Activated CD4-positive, CD25-positive, alpha-beta regulatory T cell (primary cell): ENCODE measurements at places on chromosomes 1 and 21.

DNA sequence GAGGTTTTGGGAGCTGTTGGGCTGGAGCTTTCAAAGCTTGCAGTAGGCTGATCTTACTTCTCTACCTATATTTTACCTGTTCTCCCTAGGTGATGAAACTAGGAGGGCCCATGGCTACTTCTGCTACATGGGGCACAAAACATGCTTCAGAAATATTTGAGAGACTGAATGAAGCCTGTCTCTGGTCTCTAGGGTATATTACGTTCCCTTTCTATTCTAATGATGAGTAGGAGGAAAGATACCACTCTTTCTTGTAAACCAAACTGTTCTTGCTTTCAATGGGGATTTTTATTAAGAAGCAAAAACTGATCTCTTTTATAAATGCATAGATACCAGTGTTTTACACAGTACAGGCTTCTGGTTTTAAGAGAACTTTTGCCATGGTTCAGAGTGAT, 103.1 kb downstream of the GALNT2 start:
- no peak for DNase-seq

GRCh38 chr1:210123924-210124589, 108.5 kb upstream of the SERTAD4 start:
- no peak for DNase-seq

- no peak for DNase-seq
These were observed 39.3 kb upstream of the ZBTB18 start for GRCh38 chr1:244011786-244012185.

- no peak for DNase-seq
These were observed 364.2 kb upstream of the ST6GALNAC5 start for GRCh38 chr1:76503100-76503499.

DNA sequence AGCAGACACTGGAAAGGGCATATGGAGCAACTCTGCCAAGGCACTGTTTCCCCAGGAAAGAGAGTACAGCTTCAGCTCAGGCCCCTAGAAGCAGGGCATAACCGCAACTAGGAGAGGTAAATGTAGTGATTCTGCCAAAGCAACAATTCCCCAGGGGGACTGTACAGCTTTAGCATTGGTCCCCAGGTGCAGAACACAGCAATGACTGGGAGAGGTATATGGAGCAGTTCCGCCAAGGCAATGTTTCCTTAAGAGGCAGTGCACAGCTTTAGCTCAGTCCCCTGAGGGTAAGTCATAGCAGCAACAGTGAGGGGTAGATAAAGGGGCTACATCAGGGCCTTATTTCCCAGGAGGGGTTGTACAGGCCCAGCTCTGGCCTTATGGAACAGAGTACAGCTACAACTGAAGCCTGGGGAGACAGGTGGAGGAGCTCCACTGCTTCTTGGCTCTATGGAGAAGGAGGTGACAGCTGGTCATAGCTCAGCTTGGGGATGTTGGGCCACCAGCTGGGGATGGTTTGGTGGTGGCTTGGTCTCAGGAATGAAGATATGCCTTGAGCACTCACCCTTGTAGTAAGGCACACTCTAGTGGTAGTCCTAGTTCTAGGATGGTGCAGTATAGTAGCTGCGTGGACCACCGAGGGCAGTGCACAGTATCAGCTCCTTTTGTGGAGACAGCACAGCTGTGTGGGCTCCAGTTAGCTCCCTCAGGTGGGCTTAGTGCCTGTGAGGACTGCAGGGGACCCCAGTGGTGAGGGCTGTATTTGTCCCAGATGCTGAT, 582.7 kb downstream of the PTPRC start:
- DNase-seq: no peak

DNA sequence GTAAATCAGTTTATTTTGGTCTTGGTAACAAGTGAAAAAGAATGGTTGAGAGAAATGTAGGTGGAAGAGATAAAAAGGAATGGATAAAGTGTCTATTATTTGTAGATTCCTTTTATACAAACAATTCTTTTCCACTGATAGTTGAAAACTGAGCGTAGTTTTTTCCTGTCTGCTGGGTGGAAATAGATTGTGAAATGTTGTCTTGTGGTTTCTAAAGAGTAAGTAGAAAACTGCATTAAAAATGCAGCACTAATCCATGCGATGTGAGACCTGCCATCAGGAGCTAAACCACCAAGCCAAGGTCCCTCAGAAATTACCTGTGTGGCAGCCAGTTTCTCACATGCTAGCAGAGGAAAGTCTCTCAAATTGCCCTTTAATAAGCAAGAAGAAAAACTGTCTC, 103.2 kb upstream of the SLC44A3 start:
- DNase-seq: no peak

DNA sequence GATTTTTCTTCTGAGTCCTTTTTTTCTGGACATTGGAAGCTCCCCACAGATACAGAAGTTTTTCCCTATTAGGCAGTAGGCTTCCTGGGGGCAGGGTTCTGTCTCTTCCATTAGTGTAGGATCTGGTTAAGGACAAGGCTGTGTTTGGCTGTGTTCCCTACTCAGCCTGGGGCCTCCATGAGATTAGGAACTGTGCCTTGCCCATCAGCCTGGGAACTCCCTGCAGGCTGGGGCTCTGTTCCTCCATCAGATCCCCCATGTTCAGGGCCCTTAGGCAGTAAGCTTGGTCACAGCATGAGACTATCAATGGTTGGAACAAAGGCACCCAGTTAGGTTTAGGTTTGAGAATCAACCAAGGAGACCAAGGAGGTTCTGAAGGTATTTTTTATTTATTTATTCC, 22.7 kb downstream of the NAV1 start:
- no peak for DNase-seq

GRCh38 chr1:165147799-165148198, 208.7 kb downstream of the LMX1A start:
- DNase-seq: no peak

GRCh38 chr1:24769656-24770651, 24.7 kb downstream of the CLIC4 start:
- DNase-seq: no peak

- DNase-seq: no peak
These were observed 18.5 kb downstream of the RNASEL start for GRCh38 chr1:182570611-182570970.

GRCh38 chr1:15950763-15951295, 25.1 kb downstream of the ZBTB17 start:
- peak; percentile 43 for DNase-seq
